T-helper 17 cell (primary cell): ENCODE measurements at places on chromosomes 1 and 21.

DNA sequence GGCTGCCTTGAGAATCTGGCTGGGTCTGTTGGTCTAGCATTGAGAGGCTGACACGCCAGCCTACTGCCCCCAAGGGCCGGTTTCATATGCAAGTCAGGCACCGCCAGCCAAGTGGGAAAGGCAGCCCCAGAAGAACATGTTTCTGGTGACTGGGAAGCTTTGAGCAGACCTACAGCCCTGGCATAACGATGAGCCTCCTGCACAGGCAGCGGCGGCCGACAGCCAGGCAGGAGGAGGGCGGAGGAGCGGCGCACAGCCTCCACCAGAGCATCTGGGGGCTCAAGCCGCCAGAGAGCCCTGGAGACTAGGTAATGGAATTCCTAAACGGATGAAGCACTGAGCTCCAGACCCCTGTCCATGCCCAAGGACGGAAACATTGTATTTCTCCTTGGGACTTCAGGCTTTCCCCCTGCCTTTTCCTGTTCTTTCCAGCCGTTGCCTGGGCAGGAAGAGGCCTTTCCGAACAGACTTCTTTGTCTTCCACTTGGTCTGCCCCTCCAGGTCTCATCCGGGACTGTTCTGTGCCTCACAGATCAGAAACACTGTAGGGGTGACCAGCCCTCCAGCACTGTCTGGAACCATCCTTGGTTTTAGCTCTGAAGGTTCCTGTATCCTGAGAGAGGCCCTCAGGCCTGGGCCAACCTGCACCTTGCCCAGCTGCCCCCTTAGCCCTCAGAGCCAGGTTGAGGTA, 59.5 kb downstream of the IRF2BP2 start:
- no peak for DNase-seq

GRCh38 chr1:230303822-230304221, 122.3 kb downstream of the PGBD5 start:
- no peak for DNase-seq

DNA sequence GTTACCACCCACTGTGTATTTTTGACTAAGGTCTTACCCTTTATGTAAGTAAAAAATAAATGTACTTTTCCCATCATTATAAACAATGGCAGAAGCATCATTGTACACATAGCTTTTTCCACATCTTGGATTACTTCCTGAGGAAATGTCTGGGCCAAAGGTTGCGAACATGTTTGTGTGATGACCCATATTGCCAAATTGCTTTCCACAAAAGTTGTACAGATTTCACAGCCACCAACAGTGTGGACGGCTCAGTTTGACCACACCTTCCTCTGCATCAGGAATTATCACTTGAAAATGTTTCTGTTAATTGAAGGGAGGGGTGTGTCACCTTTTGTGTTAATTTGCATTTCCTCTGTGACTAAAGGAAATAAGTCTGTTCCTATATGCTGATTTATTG, 25.7 kb downstream of the AKNAD1 start:
- no peak for DNase-seq

DNA sequence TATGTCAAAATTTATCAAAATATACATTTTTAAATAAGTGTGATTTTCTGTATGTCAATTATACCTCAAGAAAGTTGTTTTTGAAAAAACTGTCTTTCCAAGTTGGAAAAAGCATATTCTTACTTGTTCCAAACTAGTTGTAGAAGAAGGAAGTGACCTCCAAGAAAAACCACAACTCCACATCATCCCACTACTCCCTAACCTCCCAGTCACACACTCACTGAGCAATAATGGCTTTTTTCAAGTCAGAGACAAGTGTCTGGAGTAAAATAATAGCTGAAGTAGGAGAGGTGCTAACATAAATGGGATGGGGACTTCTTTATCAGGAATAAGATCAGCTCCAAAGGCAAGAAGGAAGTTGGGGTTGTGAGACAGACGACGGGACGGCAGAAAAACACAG, 13.4 kb downstream of the EPRS1 start:
- no peak for DNase-seq

GRCh38 chr21:38123626-38124025, 133.2 kb upstream of the KCNJ15 start:
- no peak for DNase-seq

- DNase-seq, result no peak
These were observed 81.4 kb upstream of the CNIH3 start for GRCh38 chr1:224534731-224535130.

DNA sequence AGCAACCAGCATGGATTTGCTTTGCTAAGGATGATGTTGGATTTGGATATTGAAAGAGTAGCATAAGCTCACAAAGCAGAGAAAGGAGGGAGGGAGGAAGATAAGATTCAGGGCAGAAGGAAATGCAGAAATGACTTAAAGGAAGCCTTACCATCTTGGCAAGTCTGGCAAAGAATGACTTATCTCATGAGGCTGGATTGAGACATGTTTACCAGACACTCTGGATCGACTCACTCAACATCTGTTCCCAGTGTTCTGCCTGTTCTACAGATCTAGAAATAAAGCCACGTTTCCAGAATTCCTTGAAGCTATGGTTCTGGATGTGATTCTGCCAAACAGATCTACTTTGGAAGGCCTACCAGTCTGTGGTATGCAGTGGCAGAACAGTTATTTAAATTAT, 38.8 kb upstream of the CTBS start:
- DNase-seq, result no peak

DNA sequence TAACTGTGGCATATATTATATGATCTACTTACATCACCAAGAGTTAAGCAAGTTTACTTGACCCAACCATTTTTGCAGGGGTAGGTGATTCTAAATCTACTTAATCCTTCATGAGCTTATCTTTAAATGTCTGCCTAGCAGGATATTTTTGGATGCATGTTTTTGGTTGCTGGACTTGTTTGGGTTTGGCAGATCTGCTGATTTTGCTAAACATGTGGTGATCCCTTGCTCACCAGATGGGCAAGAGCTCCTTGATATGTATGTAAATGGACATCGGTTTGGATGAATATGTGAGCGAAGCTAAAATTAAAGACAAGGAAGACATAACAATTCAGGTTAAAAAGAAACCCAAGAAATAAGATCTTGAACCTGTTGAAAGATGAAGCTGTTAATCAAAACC, 36.7 kb downstream of the FMN2 start:
- DNase-seq, result no peak

GRCh38 chr1:230142608-230143210, 75.7 kb downstream of the GALNT2 start:
- DNase-seq, result no peak

GRCh38 chr21:37207441-37208009, 59.6 kb downstream of the VPS26C start:
- no peak for DNase-seq

GRCh38 chr1:1430992-1431844, 4.3 kb upstream of the VWA1 start:
- DNase-seq, result no peak

- no peak for DNase-seq
These were observed 142.8 kb downstream of the ZZZ3 start for GRCh38 chr1:77539519-77540142.

DNA sequence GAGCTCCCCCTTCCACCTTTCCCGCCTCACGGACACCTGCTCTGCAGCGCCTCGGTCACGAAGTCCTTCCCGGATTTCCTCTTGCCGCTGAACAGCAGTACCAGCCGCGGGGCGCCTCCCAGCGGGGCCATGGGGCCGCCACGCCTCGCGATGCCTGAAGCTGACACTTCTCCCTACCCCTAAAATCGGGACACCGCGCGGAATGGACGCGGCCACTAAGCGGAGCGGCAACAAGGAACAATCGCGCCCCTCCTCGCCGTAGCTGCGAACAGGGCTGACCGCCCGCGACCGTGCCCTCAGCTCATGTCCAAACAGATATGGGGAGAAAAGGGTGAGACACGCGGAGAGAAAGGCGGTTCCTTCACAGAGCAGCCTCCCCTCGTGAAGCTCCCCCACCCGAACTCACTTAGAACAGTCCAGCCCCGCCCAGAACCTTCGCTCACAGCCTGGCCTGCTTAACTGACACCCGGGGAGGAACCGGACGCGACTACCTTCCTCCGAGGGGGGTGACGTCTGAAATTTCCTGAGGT, at the start of gene PMVK:
PMVK (minus strand) TSS at position 165 of the 530 bp plus-strand sequence; CDS start at position 131, 34 bp downstream.
- DNase-seq, result peak; percentile 89

DNA sequence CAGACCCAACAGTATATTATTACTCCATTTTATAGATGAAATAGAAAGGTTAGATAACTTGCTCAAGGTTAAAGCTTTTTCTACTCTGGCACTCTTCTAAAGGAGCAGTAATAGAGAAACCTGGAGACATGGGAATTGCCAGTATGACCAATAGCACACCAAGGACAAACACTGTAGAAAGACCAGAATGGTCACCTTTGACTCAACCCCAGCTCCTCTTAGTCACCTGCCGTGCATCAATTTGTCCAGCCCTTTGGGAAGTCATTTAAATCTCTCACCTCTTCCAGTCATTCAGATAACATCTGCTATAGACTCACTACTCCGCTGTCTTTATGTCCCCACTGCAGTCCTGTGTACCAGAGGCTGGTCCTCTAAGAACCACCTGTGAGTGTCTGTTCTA, 23.9 kb upstream of the SLC44A3 start:
- DNase-seq, result no peak

- no peak for DNase-seq
These were observed 4.4 kb downstream of the SSBP3 start for GRCh38 chr1:54401799-54402198.

DNA sequence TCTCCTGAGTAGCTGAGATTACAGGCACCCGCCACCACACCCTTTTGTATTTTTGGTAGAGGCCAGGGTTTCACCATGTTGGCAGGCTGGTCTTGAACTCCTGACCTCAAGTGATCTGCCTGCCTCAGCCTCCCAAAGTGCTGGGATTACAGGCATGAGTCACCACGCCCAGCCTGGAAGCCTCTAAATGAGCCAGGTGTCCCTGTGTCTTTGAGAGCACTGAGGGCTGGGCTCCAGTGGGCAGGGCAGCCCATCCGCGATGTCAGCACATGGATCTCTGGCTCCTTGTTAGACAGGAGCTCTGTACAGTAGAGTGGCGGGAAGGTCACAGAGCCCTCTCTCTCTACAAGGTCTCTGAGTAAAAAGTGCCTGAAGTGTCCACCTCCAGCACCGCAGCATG, 124.3 kb downstream of the PGBD5 start:
- DNase-seq, result no peak

DNA sequence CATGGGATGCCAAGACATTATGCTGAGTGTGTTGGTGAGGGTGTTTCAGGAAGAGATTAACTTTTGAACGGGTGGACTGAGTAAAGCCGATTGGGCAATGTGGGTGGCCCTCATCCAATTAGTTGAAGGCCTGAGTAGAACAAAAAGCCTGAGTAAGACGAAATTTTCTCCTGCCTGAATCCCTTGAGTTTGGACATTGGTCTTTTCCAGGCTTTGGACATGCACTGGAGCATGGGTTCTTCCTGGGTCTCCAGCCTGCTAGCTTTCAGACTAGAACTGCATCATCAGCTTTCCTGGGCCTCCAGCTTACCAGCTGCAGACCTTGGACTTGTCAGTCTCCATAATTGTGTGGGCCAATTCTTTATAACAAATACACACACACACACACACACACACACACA, 63.6 kb downstream of the NIBAN1 start:
- DNase-seq, result no peak

- no peak for DNase-seq
These were observed 113.9 kb downstream of the GRIK3 start for GRCh38 chr1:36920371-36920770.

DNA sequence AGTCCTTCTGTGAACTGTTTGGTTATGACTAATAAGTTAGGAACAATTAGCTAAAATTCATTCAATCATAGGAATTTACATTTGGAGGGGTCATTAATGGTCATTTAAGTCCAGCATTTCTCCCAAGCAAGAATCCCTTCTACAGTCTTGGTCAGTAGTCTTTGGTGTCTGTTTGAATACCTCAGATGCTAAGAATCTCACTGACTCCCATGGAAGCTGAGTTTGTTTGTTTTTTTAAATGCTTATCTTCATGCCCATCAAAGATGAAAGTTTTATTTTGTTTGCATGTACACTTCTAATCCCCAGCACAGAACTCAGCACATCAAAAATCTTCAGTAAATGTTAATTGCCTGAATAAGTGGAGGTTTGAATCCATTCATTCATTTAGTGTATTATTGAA, 41.3 kb upstream of the SLC44A3 start:
- no peak for DNase-seq

- no peak for DNase-seq
These were observed 251.3 kb downstream of the KCNH1 start for GRCh38 chr1:210882414-210883221.

GRCh38 chr1:111392042-111392441, 35.5 kb downstream of the OVGP1 start:
- no peak for DNase-seq

DNA sequence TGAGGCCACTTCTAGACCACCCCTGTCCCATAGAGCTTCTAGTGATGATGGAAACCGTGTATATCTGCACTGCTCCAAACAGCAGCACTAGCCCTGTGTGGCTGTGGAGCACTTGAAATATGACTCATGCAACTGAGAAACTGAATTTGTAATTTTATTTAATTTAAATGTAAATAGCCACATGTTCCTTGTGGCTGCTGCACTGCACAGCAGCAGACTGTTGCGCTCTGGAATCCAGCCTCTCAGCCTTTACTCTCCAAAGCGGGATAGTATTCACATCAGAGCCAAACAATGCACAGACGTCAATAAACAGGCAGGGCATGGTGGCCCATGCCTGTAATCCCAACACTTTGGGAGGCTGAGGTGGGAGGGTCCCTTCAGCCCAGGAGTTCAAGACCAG, 12.0 kb downstream of the CAPN2 start:
- no peak for DNase-seq

- DNase-seq, result peak; percentile 51
These were observed 918 bp downstream of the MIB2 start for GRCh38 chr1:1616045-1616790.

DNA sequence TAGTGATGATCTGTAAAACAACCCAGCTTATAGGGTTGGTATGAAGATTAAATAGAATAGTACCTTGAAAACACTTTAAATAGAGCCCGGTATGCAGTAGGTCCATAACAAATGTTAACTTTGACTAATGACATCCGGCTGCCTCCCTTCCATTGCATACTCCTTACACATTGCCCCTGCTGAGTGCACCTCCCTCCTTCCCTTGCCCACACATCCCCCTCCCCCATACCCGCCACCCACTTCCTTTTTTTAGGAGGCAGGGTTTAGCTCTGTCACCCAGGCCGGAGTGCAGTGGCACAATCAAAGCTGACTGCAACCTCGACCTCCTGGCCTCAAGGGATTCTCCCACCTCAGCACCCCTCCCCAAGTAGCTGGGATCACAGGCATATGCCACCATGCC, 24.4 kb upstream of the ZC3H12A start:
- DNase-seq, result no peak

GRCh38 chr1:209611771-209612570, 28.5 kb downstream of the CAMK1G start:
- DNase-seq, result no peak
